M059J (cell line): ENCODE measurements at places on chromosomes 4 and X. TPM values are rescaled to one million over a fixed set of nuclear protein-coding genes. Genes with fewer than 3 reads are reported as not detected.
A peak's percentile ranks its signal among the peaks of the same experiment; 100 is the strongest.

The MXRA5 gene
- total RNA-seq = 2.8 and 5.5 TPM in 2 replicates

The SORCS2 gene
- total RNA-seq = 0.02 TPM in 1 of 2 replicates, not detected in the other

The PCDH19 gene
- total RNA-seq = 0.12 and 0.81 TPM in 2 replicates

The ZNF711 gene
- total RNA-seq = 1.4 and 1.6 TPM in 2 replicates

The SLITRK4 gene
- not detected in 2 replicates for total RNA-seq

DNA sequence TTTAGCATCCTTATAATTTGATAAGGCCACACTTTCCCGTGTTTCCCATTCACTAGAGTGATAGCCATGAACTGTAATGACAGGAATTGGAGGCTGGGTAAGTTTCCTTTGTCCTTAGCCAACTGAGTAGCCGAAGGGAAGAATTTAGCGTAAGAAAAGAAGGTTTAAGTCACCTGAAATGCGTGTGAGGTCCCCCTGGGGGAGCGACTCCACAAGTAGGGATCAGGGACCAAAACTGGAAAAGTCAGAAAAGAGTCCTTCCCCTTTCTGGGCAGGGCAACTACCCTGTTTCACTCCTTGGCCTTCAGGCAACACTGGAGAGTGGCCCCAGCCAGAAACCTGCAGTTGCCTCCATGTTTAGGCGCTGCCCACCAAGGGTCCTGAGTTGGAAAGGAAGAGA, 81.6 kb upstream of the MED14 start:
- DNase-seq = no peak

GRCh38 chr4:155434366-155434765, 57.6 kb upstream of the MAP9 start:
- DNase-seq = no peak

- no peak for DNase-seq
Observed at GRCh38 chr4:70704931-70705182, 16.5 kb downstream of the UTP3 start.

- no peak for DNase-seq
Observed at GRCh38 chr4:142473218-142473959, 372.7 kb downstream of the INPP4B start.

- no peak for DNase-seq
Observed at GRCh38 chr4:152081024-152081423, 320.2 kb upstream of the GATB start.

DNA sequence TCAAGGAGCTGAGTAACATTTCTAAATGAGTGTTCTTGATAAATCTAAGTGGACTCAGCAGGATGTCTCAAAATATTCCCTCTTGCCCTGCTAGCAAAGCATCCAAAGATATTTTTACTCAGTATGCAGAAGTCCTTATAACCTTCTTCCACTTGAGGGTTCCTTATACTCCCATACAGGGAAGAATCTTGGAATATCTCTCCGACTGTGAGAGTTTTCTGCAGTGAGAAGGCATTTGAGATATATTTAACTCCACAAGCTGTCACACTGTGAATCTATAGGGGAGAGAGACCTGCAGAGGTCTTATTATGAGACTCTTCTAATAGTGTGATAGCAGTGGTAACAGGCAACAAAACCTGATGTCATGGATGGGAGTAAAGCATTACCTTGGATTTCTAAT, 1034.5 kb upstream of the PABPC4L start:
- DNase-seq = no peak

DNA sequence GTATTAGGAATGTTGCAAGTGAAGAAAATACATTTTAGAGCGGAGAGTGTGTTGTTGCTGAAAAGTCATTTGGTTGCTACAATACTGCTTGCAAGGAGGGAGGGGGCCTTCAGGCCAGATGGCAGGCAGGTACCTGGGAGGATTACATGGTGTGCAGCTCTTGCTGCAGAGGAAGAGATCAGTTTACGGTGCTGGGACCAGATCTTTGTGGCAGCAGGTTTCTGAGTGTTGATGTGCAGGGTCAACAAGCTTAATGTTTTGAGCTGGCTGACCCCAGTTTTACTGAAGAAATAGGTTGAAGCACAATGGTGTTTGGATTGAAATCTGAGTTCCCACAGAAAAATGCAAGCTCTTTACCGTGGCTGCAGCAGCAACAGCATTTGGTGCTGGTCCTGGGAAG, 96.4 kb upstream of the DDIT4L start:
- DNase-seq = no peak

GRCh38 chr4:176806778-176807375, 14.2 kb upstream of the VEGFC start:
- no peak for DNase-seq

GRCh38 chr4:83905952-83906351, 370.0 kb downstream of the GPAT3 start:
- no peak for DNase-seq

DNA sequence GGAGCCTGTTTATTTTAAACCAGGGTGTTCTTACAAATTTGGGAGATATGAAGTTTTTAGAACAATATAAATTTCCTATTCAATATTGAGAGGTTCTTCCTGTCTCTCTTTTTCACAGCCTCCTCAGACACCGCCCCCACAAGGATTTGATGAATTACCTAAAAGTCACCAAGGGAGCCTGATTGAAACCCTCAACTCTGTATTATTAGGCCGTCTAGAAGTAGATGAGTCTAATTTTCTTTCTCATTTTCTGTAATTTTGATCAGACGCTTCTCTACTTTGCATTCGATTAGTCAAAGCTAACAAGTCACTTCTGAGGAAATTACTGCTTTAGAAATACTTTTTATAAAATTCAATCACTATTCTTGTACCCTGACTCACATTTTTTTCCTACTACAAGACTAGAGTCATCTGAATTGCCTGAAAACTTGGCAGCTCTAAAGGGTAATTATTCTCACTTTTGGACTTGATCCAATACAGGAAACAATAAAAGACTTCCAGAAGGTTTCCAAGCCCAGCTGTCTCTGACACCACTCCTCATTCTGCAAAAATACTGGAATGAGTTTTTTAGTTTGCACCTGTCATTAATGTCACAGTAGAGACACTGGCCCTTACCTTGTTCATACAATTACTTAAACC, 111.2 kb downstream of the ELOVL6 start:
- DNase-seq = peak; percentile 84

- no peak for DNase-seq
Observed at GRCh38 chr4:38333219-38333618, 330.8 kb upstream of the KLF3 start.

GRCh38 chrX:51857159-51857733, 36.2 kb upstream of the MAGED1 start:
- DNase-seq = no peak

GRCh38 chr4:87838890-87839591, 6.3 kb downstream of the MEPE start:
- peak; percentile 26 for DNase-seq

DNA sequence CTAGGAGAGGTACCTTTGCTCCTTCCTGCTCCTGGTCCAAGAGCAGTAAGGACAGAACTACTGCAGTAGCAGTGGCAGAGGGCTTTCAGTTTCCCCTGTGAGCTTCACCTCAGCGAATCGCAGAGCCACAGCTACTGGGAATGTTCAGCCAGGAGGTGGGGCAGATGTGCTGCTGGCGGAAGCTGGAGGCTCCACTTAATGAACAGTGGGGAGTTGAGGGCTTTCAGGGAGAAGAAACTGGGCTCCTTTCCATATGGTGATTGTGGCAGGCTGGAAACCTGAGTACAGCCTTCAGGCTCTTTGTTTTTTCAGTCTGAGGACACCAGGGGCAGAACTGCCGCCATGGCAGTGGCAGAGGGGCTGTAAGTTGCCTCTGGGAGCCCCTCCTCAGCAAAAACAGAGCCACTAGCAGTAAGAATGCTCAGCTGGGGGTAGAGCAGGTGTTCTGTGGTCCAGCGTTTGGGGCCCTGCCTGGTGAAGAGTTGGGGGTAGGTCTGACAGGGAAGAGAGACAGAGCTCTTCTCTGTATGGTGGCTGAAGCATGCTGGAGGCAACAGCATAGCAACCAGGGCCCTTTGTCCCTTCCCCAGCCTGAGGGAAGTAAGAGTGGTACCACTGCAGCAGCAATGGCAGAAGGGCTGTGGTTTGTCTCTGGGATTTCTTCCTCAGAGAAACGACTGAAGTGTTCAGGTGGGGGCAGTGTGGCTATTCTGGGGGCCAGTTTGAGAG, 106.0 kb upstream of the GRXCR1 start:
- peak; percentile 1 for DNase-seq
